ENCODE measurements at places on chromosomes 12 and 14.
A peak's percentile ranks its signal among the peaks of the same experiment; 100 is the strongest.

DNA sequence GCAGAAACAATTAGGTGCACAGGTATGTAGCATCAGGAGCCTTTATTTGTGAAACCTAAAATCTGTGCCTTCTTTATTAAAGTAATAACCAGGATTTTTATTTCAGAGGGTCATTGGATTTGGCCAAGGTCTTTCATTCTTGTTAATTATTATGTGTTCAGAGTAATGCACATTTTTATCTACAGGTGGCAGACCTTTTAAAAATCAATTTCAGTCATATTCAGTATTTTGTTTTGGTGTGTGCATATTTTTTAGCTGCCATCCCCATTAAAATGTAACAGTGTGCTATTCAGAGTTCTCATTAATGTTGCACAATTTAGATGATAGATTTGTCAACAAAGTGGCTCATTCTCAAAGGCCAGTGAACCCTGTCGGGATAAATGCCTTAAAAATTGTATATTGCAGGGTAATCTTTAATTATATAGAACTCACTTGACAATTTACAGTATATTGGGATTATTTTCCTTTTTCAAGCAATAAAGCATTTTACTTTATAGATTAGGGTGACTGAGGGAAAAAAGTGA is 319.3 kb upstream of the SOX5 start:
- no peak for ATAC-seq

DNA sequence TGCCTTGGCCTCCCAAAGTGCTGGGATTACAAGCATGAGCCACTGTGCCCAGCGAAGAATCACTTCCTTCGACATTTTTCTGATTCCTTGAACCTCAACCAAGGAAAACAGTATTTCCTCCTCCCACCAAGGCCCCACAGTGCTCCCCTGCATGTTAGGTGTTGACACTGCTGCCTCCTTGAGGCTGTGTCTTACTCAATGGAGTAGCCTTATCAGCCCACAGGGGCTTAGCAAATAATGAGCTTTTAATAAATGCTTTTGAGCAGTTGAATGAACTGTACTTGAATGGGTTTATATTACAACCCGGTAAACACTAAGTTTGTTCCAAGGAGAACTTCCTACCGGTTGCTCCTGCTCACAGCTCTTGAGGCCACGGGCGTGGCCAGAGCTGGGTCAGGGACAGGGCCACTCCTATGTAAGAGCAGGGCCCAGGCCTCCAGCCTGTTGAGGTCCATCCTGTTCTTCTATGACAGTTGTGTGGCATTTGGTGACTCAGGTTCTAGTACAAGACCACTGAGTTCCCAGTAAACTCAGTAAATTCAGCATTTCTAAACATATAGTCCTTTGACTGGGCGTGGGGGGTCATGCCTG is 36.8 kb upstream of the TUBA1A start:
- ATAC-seq: no peak

GRCh38 chr14:69285661-69286255 is 25.8 kb downstream of the GALNT16 start:
- peak; percentile 38 for ATAC-seq

DNA sequence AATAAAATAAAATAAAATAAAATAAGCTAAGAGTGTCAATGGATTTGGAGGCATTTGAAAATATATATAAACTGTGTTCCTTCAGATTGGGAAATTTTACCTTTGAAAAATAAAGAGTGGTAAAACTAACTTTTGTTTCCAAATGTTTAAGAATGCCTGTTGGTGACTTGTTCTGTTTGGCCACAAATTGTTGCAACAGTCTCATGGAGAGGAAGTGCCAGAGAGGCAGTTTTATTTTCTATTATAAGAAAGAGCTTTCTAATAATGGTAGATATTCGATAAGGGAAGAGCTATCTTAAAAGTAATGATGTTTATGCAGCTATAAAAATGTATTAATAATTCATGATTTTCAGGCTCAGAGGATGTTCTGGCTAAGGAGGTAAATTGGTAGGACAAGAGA is 68.8 kb upstream of the MDGA2 start:
- ATAC-seq: no peak

GRCh38 chr12:40801082-40801481 is 108.8 kb downstream of the CNTN1 start:
- ATAC-seq: no peak

GRCh38 chr12:111363578-111363977 is 5.3 kb downstream of the PHETA1 start:
- no peak for ATAC-seq

DNA sequence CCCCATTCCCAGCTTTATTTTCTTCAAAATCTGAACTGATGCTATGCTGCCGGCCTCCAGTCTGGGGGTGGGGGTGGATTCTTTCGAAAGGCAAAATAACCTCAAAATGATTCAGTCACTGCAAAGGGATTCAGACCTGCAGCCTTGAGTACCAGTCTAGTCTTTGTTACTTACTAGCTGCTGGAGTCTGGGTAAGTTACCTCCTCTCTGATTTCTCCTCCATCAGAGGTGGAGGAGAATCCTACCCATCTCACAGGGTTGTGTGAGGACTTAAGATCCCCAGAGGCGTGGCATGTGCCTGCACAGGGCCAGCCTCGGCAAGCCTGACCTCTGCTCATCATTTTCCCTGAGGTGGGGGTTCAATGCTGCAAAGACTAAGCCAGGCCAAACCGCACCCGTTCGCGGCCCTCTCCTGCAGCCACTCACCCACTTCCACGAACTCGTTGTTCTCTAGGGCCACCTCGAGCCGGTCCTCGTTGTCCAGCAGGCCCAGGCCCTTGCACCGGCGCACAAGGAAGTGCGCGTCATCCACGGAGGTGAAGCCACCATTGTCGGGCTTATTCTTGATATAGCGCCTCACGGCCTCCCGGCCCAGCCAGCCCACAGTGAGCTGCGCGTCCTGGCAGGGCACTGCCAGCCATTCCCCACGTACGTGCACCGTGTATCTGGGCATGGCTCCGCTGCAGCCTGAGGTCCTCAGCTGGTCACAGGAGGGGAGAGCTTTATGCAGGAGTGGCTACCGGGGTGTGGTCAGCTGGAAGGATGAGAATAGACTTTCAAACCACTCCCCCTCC is 709 bp downstream of the HAL start:
- no peak for ATAC-seq

GRCh38 chr12:115349711-115350110 is 665.7 kb upstream of the TBX3 start:
- ATAC-seq: no peak

DNA sequence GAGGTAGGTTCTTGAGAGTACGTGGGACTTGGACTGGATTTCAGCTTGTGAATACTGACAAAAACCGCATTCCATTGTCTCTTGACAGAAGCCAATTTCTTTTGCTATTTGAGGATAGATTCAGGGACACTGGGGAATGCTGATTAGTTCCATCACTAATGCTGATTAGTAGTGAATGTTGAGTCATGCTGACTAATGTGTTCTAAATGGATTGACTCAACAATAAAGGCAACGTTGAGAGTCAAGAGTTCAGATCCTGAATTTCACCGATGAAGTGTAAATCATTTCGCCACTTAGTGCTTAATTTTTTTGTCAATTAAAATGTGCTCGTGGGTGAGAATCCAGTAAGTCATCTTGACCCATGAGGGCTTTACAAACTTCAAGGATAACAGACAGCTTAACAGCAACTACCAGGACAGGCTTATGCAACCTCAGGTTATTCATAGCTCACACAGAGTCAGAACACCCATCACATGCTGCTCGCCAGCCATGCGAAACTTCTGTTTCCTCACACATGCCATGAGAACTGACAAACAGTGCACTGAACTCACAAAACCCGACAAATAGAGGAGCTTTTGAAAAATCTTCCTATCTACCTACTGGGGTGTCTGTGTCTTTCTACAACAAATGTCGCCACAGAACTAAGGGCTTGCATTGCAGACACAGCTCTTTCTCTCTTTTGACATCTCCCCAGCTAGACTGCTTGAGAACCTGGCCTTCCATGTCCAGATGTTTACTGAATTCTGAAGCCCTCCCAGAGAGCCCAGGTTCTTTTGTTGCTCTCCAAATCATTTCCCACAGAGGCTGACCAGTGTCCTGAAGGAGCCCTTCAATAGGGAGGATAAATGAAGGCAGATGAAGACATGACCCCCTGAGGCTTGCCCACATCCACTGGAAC is 316.4 kb downstream of the ZFP36L1 start:
- peak; percentile 99 for ATAC-seq

DNA sequence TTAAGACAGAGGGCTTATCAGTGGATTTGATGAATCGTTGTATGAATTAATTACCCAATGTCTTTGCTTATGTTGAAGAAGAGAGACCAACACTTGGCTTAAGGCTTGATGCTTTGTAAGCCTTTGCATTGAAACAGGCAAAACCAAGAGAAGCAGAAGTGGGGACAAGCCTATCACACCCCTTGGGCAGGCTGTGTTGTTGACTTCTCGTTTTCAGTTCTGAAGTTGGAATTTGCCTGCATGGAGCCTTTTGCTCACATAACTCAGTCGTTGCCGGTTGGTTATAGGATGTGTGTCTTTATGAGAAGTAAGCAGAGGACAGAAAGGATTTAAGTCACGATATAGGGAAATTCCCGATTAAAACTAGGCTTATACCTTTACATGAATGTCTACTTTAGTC is 94.7 kb downstream of the CCDC92 start:
- ATAC-seq: no peak

- no peak for ATAC-seq
Measured at GRCh38 chr12:19979584-19979983, 388.8 kb upstream of the PDE3A start.

DNA sequence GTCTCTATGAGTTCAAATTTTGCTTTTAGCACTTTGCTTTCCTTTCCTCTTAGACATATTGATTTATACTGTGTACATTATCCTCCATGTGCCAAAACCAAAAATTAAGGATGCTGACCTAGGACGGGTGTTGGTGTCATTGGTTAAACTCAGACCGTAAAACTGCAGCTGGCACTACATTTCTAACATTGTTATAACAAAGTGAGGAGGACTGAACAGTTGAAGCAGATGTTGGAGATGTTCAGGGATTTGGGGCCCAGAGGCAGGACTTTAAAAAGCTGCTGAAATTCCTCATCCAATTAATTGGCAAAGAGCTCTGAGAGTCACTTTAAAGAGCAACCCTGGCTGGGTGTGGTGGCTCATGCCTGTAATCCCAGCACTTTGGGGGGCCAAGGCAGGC is 72.4 kb downstream of the TMTC1 start:
- ATAC-seq: no peak

- no peak for ATAC-seq
Measured at GRCh38 chr12:69241438-69242092, 2.2 kb downstream of the CPSF6 start.

DNA sequence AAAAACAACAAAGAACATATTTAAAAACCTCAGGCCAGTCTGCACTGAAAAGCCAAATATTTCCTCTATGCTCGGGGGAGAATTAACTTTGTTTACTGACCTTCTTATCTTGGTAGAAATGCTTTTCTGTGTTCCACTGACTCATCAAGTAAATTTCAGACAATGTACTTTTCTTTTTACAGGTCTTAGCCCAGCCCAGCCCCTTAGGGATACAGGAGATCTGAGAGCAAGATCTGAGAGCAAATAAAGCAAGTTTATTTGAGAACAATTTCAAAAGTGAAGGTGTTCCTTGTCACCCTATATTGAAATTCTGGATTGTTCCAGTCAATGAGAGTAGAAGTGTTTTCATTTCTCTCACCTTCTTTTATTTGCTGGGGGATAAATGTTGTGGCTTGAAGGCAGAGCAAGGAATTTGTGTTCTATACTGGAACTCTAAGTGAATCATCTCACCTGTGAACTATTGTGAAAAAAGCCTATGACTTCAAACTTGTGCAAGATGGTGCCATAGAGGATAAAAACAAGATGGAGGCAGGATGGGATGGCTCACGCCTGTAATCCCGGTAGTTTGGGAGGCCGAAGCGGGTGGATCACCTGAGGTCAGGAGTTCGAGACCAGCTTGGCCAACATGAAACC is 7.9 kb upstream of the GPRC5A start:
- ATAC-seq: no peak

DNA sequence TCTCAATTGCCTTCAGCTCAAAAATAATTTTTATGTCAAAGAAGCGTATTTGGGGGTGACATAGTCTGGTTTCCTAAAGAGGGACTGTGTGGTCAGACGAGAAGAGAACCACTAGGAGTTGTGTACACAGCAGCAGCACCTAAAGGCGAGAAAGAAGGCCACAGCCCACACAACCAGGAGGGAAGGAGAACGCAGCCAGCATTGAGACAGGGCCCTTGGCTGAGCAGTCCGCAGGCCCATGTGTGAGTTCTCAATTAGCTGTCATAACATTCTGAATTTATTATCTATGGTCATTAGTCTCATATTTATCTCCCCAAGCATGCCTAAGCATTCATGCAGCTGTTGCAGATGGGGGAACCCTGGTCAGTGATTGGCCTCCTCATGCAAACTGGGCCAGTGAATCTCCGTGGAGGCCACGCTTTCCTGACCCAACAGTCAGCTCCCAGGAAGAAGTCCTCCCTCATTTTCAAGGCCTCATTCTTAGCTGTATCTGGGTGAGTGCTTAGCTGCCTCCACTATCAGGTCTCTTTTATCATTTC is 81.2 kb upstream of the ATF7IP start:
- ATAC-seq: peak; percentile 79

DNA sequence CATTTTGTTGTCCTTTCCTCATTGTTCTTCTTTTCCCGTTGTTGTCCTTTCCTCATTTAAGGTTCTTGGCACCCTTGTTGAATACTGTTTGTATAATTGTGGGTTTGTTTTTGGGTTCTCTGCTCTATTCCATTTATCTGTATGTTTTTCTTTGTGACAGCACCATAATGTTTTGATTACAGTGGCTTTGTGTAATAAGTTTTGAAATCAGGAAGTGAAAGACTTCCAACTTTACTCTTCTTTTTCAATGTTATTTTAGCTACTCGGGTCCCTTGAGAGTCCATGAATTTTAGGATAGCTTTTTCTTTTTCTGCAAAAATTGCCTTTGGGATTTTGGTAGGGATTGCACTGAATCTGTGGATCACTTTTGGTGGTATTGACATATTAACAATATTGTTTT is 28.1 kb downstream of the ETNK1 start:
- ATAC-seq: no peak

DNA sequence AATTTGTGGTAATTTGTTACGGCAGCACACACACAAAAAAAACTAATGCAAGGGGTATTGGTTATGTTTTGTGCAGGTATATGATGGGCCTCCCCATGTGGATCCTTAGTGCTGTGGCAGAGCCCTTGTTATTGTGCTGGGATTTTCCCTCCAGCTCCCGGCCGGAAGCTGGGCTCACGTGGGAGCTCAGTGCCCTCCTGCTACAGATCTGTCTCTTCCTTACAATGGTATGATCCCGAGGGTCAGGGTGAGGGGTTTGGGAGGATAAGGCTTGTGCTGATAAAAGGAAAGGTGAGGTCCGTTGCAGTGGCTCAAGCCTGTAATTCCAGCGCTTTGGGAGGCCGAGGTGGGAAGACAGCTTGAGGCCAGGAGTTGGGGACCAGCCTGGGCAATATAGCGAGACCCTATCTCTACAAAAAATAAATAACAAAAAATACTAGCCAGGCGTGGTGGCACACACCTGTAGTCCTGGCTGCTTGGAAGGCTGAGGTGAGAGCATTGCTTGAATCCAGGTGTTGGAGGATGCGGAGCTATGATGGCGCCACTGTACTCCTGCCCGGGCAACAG is 861 bp upstream of the SLC48A1 start:
- no peak for ATAC-seq

- ATAC-seq: no peak
Measured at GRCh38 chr14:54498095-54498531, 9.3 kb upstream of the GMFB start.

- no peak for ATAC-seq
Measured at GRCh38 chr12:86683568-86684304, 427.5 kb upstream of the MGAT4C start.

- no peak for ATAC-seq
Measured at GRCh38 chr12:100827901-100828520, 33.4 kb downstream of the ANO4 start.

Data from stimulated activated memory B cell treated with anti-CD40 and anti-IgM and Interleukin-4, amounts not matched to agents 10 μg/mL and 1 μg/mL and 100 μg/mL, for 72 hours (primary cell).